NAMALWA (cell line): ENCODE measurements at places on chromosomes 4 and X.

DNA sequence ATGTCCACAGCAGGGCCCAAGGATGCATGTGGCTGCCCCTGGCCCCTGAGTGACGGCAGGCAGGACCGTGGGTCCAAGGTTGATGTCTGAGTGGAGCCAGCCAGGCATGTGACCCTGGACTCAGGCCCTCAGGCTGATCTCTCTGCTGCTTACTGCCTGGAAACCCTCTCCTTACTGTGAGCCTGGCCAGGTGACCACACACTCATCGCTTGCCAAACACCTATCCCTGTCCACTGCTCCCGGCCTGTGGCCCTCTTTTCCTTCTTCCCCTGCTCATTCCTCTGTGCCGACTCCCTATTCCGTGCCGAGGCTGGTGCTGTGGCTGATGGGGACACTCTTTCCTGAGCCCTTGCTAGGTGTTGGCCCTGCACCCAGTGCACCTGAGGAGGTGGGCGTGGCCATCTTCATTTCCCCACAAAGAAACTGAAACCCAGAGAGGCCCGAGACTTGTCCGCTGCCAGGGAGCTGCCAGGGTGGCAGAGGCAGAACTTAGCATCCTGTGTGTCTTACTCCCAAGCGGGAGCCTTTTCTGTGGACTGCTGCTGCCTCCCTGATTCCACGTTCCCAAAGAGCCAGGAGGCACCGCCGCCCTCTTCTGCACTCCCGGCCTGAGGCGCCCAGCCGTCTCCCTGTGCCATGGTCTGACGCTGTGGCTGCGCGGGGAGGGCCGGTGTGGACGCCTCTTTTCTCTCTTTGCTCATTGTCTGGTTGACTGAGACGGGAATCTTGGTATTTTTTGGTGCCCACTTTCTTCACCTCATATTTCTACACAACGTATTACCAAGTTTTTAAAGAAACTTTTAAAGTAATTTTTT is 11.2 kb upstream of the RNF4 start:
- DNase-seq, result no peak

DNA sequence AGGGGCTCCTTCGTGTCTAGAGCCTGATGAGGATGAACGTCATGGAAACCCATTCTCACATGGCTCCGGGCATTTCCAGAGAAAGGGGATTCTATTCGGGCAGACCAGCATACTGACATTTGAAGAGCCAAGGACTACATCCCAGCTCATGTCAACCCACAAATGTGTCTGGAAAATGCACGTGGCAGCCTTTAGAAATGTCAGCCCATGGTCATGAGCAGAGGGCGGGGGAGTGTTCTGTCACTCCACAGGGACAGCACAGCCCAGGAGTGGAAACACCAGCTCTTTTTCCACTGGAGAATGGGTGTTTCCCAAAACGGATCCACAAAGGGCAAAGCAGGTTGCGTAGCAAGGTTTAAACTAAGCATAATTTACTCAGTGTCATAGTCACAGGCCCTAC is 207.0 kb downstream of the BCOR start:
- DNase-seq, result no peak

DNA sequence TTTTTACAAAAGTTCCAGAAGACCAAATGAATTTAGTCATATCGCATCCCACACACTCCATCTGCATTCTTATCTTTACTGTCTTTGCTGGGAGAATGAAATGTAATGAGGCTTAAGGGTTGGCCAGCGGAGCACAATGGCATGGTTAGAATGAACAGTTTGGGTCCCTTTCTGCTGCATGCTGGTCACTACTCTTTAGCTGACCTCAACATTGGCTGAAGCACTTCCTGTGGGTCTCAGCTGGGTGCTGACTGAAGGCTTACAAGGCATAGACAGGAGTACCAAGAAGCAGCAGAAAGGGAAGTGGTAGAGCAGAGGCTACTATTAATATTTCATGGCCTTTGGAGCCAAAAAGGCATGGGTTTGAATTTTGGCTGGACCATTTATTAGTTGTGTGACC is 159.4 kb upstream of the GPC4 start:
- no peak for DNase-seq

DNA sequence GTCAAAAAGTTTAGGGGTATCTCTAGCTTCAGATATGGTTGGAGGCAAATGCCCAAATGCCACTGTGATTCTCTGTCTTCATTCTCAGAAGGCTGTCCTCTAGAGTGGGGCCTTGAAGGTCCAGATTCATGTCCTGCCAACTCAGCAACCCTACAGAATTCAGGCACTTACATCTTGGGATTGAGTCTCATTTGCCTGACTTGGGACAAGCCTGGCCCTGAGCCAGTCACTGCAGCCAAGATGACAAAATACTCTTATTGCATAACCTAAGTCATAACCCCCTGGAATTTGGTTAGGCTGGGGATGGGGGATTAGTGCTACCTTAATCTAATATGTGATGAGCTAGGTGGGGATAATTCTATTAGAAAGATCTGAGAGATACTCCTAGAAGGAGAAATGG is 100.5 kb downstream of the AREG start:
- DNase-seq, result no peak

DNA sequence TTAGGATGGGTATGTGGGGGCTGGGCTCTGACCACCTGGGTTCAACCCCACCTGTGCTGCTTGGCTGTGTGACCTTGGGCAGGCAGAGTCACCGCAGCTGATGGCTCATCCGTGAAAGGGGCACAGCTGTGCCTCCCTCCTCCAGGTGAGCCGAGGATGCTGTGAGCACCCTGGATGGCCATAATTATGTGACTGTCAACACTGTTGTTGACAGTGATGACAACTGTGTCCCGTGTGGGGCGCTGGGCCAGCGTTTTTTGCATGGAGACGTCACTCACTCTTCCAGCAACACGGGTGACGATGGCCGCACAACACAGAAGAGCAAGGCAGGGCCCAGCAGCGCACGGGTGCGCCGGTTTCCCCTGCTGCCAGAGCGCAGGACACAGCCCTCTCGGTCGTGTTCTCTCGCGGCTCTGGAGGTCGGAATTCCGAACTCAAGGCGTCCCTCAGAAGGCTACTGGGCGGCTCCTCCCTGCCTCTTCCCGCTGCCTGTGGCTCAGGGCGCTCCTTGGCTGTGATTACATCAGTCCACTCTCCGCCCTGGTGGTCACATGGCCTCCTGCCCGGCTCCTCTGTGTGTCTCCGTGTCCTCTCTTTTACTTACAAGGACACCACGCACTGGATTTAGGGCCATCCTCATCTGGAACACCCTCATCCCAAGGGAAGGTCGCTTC is 1.3 kb downstream of the SH3TC1 start:
- DNase-seq, result peak; percentile 88

DNA sequence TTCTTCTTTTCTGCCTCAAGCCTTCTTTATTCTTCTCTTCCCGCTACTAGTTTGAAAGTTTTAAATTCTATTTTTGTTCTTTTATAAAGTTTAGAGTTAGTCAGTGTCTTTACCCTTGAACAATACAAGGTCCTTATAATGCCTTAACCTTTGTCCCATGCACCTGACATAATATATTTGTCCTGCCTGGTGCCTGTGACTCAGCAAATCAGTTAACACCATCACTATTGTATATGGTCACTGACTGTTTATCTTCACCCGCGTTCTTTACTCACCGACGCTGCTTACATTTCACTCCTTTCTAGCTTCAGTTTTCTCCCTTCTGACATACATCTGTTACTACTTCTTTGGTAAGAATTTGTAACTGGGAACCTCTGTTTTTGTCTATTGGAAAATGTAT is 5.7 kb downstream of the SMIM20 start:
- no peak for DNase-seq

- DNase-seq, result peak; percentile 74
These were observed 2.5 kb downstream of the NYX start for GRCh38 chrX:41449615-41450014.

GRCh38 chr4:110108422-110108821 is 90.0 kb downstream of the ELOVL6 start:
- no peak for DNase-seq

- DNase-seq, result no peak
These were observed 10.9 kb downstream of the FAM241A start for GRCh38 chr4:112156112-112156511.

- DNase-seq, result no peak
These were observed 86.9 kb downstream of the CHRNA9 start for GRCh38 chr4:40421839-40422708.

DNA sequence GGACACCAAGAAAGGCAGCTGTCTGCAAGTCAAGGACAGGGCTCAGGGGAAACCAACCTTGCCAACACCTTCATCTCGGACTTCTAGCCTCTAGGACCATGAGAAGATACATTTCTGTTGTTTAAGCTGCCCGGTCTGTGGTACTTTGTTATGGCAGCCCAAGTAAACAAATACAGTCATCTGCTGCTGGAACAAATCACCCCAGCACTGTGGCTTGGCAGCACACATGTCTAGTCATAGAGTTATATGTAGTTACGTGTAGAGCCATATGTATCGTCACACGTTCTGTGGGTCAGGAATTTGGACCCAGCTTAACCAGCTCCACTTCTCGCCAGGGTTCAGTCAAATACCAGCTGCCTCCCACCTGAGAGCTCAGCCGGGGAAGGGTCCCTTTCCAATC is 2.5 kb downstream of the HTT-AS start:
- no peak for DNase-seq

GRCh38 chr4:162234595-162234994 is 70.8 kb upstream of the FSTL5 start:
- no peak for DNase-seq

DNA sequence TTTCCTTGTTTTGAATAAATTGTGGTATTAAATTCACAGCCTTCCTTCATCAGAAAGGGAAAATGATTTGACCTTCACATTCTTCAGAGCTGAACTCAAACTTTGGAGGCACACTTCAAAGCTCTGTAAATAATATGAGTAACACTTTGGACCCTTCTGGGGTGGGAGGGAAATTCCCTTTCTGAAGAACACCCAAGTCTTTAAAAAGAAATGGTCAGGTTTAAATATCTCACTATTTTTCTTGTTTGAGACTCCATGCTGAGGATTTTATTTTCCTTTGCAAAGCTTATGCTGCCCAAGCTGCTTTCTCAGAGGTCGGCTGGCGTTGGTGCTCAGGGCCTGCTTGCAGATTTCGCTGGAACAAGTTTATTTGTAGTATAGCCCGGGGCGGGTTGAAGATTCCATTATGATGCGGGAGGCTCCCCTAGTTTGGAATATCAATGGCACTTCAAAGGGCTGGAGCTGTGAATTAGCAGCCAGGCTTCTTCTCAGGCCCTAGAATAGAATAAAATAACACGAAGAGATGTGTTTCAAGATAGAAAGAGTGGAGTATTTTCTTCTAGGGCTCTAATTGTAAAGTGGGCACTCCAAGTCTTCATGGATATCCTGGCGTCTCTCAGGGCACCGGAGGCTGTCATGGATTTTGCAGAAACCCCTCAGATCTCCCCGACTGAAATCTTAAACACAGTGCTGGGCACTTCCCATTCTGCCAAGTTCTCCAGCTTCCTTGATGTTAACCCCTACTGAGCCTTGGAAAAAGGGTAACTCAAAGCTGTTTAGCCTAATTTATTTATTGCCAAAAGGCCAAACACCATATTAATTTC is 315.6 kb downstream of the GPAT3 start:
- DNase-seq, result no peak

GRCh38 chr4:89114100-89114499 is 2.8 kb downstream of the TIGD2 start:
- no peak for DNase-seq

- DNase-seq, result no peak
These were observed 38.6 kb upstream of the APLN start for GRCh38 chrX:129693354-129693753.

DNA sequence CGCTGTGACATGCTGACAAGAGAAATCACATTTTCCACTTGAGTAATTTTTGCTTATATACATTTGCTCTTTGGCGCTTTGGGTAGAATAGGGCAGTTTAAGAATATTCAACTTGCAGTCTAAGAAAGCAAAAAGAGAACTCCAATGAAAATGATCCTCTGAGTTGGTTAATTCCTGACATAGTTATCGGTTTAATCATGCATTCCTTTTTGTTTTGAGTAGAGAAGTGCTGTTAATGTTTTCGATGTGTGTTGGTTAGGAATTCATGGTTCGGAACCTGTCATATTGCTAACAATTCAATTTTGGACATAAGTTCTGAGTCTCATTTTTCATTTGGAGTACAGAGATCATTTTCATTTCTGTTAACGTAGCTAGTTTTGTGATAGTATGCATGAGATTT is 700.6 kb upstream of the PITX2 start:
- DNase-seq, result no peak

- no peak for DNase-seq
These were observed 2.3 kb upstream of the PHOX2B start for GRCh38 chr4:41750626-41751448.

GRCh38 chr4:9989918-9990635 is 31.2 kb downstream of the SLC2A9 start:
- no peak for DNase-seq

- DNase-seq, result peak; percentile 55
These were observed 981.9 kb upstream of the TENM3 start for GRCh38 chr4:181261279-181261678.

GRCh38 chr4:140408974-140409373 is 18.5 kb downstream of the CLGN start:
- DNase-seq, result no peak

- DNase-seq, result peak; percentile 43
These were observed 7.7 kb downstream of the GAK start for GRCh38 chr4:924107-925096.

- no peak for DNase-seq
These were observed 33.1 kb upstream of the DDX3X start for GRCh38 chrX:41300758-41301437.

GRCh38 chr4:183729069-183729406 is 69.9 kb downstream of the TRAPPC11 start:
- DNase-seq, result no peak

DNA sequence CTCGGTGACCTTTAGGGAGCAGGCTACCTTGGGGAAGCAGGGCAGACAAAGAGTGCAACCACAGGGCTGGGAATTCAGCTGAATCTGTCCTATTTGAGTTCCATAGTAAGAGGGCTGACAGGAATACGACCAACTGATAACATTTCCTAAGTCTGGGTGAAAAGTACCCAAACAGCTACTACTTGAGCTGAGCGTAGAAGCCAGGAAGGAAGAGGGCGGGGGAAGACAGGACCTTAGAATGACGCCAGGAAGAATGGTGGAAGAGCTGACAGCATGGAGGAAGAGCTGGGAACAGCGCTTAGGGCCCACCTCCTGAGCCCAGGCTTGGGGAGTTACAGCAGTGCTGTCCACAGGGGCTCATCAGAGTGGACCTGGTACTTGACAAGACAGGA is 14.4 kb downstream of the MECP2 start:
- no peak for DNase-seq

GRCh38 chr4:70225824-70226223 is at the start of gene FDCSP:
Gene FDCSP (plus strand): TSS chr4:70226124. CDS start chr4:70231195, 5,071 bp downstream.
- DNase-seq, result no peak

DNA sequence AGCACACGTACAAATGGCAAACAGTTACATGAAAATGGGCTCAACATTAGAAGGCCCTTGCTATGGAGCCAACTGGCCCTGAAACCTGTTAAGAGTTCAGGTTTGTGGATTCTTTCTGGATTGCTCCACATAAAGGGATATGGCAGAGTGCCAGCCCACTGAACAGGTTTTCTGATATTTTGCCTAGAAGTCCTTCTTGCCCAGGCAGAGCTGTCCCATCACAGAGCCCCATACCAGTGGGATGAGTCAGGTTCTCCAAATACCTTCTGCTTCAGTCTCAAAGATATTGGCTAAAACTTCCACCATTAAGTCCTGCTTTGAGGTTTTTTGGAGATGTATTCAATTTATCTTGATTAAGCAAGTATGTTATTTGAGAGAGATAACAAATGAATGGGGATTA is 146.8 kb upstream of the IL1RAPL2 start:
- no peak for DNase-seq

- no peak for DNase-seq
These were observed 532.2 kb upstream of the AGA start for GRCh38 chr4:177974461-177974860.
